Chondrocyte (in vitro differentiated cells): ENCODE measurements at places on chromosomes 16 and 17. TPM values are rescaled to one million over a fixed set of nuclear protein-coding genes. Genes with fewer than 3 reads are reported as not detected.

The PRR15L gene
- total RNA-seq: not detected in 3 replicates

The MARVELD3 gene
- total RNA-seq: 0.39 to 2.4 TPM (median 2.1 TPM) in 3 replicates

The KRT27 gene
- not detected in 3 replicates for total RNA-seq

The HOXB4 gene
- not detected in 3 replicates for total RNA-seq

The RTN4RL1 gene
- total RNA-seq: 0.47 to 0.95 TPM (median 0.68 TPM) in 3 replicates

The NUP88 gene
- total RNA-seq: 29.2 to 51.8 TPM (median 34.1 TPM) in 3 replicates

The CCNF gene
- 4.9 to 7.7 TPM (median 7.6 TPM) in 3 replicates for total RNA-seq

GRCh38 chr16:22195695-22196558 lies 10.2 kb upstream of the EEF2K start:
- DNase-seq: no peak

GRCh38 chr16:50674831-50675230 lies 6.3 kb downstream of the SNX20 start:
- no peak for DNase-seq

DNA sequence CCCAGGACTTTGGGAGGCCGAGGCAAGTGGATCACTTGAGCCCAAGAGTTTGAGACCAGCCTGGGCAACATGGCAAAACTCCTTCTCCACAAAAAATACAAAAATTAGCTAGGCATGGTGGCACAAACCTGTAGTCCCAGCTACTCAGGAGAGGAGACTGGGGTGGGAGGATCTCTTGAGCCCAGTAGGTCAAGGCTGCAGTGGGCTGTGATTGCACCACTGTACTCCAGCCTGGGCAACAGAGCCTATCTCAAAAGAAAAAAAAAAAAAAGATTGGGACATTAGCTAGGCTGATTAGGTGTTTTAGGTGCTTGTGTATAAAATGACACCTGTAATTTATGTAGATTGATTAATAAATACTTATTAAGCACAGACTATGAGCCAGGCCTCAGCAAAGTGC lies 10.1 kb downstream of the GFOD2 start:
- no peak for DNase-seq

DNA sequence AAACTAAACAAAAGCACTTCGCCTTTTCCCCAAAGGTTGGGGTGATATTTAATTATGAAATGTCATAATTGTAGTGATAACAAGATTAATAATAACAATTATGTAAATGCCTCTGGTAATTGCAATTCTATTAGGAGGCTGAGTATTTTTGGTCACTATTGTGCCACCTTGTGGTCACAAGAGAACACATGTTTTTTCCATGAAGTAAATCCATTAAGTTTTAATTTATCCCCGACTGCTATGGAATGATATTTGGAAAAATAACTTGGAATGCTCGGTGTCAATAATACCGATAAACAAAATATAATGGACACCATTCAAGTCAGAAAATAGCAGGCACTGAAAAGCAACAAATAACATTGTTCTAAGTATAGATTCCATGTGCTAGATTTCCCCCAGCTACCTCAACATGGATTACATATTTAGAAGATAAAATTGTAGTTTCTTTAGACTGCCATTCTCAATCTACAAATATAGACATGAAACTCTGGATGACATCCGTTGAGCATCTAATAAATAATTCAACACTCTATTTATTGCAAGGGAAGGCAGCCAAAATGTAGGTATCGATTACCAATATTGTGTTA lies 25.0 kb upstream of the KCNJ2 start:
- DNase-seq: no peak

GRCh38 chr17:3582915-3583314 lies 25.3 kb upstream of the TRPV3 start:
- no peak for DNase-seq

DNA sequence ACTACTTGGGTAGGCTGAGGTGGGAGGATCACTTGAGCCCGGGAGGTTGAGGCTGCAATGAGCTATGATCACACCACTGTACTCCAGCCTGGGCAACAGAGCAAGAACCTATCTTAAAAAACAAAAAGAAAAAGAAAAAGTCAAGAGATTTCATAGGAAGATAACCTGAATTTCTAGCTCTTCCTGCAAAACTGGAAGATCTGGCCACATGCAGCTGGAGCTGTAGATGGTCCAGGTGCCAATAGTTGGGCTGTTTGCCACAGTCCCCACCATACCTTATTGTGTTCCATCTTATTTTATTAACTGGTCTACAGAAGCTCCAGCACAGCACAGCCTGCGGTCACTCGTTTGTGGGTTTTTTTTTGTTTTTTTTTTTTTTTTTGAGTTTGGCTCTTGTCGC lies 15.0 kb downstream of the ATP2A1 start:
- DNase-seq: no peak

DNA sequence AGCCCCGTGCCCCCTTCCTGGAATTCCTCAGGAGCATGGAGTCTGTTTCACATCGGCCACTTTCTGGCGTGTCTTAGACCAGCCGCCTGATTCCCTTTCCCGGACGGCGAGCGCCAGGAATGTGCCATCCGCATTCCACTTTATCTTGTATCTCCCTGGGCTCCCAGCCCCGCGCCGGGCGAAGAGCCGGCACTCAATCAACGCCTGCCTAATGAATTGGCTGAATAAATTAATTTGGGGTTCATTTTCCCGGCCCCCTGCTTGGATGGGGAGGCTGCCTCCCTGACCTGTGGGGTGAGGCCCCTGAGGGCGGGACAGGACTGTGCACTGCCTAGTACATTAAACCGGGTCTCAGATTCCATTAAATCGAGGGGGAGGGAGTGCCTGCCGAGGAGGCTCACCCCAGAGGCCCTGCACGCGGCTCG lies 282.3 kb upstream of the TNRC6C start:
- DNase-seq: peak; percentile 64

GRCh38 chr16:67169642-67170167 lies 633 bp upstream of the NOL3 start:
- no peak for DNase-seq
